ENCODE measurements at places on chromosomes 7 and 10. TPM values are rescaled to one million over a fixed set of nuclear protein-coding genes. Genes with fewer than 3 reads are reported as not detected.
A peak's percentile ranks its signal among the peaks of the same experiment; 100 is the strongest.

The ENO4 gene
- 0.43 TPM for total RNA-seq

DNA sequence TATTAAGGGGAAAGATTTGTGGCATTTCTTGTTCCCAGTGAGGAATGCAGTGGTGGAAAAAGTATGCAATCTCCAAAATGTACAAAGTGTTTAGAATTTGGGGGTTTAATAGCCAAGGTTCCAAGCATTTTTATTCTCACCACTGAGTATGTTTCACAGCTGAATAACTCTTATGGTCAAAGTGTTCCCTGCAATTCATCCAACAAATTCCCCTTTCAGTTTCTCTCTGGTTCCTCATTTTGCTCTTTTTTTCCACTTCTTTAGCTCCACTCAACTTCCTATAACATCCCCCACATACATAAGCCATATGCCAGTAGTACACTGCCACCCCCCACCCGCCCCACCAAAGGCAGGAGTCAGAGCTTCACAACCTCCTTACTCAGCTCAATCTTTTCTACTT, 4.6 kb downstream of the HECW1 start:
- no peak for DNase-seq

The GIMAP7 gene
- not detected for total RNA-seq

The IFIT1B gene
- total RNA-seq = not detected

DNA sequence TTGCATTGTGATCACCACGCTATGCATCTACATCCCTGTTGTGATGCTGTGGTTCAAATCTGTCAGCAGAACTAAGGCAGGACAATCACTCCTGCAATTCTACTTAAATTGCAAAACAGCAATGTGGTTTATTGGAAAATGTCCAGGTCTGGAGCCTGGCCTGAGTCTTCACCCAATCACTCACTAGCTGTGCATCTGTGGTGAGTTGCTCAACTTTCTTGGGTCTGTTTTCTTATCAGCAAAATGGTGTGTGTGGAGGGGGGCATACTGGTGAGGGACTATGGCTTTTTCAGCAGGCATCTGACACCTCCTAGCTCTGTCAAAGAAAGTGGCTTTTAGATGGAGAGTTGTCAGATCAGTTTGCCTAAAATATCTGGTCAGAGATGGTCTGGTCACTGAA, 108.3 kb upstream of the FEZF1 start:
- no peak for DNase-seq

GRCh38 chr10:103175580-103176285, 17.3 kb downstream of the NT5C2 start:
- no peak for DNase-seq

DNA sequence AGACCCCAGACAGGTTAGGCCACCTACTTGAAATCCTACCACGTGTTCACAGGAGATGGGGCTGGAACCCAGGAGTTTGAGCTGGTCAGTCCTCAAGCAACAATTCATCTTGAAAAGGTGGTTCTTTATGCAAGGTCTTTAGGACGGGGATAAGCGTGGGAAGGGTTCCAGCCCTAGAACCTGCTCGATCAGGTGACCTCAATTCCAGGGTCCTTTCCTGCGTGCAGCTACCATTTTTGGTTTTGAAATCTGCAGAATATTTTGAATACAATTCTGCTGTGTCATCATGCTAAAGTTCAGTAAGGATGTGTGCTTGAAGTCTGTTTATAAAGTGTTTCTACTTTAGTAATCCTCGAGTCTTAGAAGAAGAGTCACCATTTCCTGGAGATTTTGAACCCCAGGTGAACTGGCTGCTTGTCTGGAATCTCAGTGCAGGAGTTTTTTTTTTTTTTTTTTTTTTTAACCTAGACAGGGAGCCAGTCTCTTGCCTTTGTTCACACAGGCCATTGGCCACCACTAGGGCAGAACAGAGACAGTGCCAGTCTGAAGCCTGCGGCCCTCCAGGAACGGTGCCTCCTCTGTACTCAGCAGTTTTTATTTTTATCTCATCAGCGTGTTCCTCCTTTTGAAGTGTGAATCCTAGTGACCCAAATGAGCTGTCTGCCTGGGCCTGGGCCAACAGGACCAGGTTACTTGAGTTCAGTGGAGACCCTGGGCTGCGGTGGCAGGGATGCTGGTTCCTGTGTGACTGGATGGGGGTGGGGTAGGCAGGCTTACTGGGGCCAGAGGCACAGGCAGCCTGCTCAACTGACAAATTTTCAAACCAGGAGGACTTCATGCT, 54.6 kb downstream of the EEPD1 start:
- peak; percentile 100 for DNase-seq

GRCh38 chr7:95886501-95887090, 114.2 kb downstream of the DYNC1I1 start:
- peak; percentile 41 for DNase-seq

- DNase-seq = peak; percentile 58
Observed at GRCh38 chr10:88932539-88933256, 19.9 kb downstream of the ACTA2 start.

The SLC26A3 gene
- total RNA-seq = not detected

DNA sequence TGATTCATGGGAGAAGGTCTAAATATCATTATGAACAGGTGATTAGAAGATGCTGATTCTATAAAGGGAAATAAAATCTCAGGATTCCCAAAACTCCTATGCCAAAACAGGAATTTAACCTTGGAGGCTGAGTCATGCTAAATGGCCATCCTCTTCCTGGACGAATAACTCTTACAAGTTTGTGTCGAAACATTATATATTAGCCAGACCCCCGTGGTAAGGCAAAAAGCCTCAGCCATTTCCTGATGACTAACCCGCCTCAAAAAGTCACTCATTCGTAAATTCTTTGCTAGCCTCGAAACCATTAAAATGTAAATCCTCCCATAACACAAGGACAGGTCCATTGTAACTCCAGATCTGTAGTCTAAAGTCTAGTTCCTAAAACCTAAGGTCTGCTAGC, 32.0 kb downstream of the CUL2 start:
- peak; percentile 16 for DNase-seq

DNA sequence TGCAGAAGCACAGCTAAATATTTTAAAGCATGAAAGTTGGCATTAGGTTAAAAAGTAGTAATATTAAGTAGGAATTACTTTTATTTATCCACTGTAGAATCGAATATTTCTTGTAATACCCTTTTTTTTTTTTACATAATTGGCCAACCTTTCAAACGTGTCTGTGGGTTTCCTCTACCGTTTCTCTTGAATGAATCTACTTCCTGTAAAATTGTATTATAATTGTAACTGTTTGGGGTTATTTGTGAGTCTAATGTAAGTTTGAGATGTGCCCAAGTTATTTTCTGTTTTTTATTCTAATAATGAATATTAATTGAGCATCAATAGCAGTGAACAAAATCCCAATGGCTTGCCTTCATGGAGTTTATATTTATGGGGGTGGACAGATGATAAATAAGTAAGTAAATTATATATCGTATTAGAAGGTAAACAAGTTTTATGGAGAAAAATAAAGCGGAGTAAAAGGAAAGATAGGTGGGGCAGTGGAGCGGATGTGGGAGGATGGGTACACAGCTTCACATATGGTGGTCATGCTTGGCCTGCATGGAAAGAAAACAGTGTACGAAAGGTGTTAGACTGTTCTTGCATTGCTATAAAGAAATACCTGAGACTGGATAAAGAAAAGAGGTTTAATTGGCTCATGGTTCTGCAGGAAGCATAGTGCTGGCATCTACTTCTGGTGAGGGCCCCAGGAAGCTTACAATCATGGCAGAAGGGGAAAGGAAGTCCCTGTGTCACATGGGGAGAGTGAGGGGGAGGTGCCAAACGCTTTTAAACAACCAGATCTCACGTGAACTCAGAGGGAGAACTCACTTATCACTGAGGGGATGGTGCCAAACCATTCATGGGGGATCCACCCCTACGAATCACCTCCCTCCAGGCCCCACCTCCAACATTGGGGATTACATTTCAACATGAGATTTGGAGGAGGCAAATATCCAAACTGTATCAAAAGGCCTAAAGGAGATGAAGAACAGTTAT, 5.4 kb downstream of the TSPAN13 start:
- no peak for DNase-seq

DNA sequence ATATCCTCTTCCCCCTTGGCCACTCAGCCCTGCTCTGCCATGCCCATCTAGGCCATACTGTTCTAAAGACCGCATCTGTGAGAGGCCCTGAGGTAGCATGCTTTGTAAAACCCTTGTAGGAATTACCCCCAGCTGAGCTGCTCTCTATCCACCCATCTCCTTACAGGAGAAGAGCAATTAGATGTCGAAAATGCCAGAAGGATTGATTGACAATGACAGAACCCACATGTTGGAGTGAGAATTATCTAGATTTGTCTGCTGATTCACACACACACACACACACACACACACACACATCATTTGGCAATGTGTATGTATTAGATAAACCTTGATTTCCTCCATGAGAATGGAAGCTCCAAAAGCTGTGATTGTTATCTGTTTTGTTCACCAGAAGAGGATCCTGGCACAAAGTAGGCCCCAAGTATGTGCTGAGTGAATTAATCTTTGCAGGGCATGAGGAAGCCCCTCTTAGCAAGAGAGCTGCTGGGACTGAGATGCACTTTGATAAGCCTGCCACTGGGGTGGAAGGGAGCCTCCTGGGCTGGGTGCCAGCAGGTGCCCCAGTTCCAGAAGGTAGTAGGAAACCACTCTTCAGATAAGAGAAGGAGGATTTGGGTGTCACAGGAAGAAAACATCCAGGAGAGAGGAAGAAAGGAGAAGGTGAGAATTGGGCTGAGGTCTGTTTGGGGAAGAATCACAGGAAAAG, 187.5 kb upstream of the ADO start:
- no peak for DNase-seq

DNA sequence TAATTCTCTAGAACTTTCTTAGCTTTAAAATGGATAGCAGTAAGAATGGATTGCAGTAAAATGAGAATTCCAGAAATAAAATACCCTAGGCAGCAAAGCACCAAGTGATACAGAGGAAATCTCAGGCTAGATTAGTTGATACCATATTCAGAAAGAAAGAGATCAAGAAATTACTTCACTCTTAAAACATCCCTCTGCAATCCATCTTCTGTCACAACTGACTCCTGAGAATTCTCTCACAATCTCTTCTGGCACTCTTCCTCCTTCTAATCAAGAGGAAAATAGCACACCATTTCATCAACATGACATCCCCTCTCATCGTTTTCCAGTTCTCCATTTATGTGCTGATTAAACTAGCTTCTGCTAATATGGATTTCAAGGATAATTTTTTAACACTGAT, 42.2 kb upstream of the LAMB1 start:
- no peak for DNase-seq

- no peak for DNase-seq
Observed at GRCh38 chr7:33885290-33886148, 19.8 kb upstream of the BMPER start.

The RGR gene
- not detected for total RNA-seq

GRCh38 chr10:1706711-1707110, 30.6 kb downstream of the ADARB2 start:
- DNase-seq = no peak

- peak; percentile 24 for DNase-seq
Observed at GRCh38 chr7:148540041-148540738, 50.4 kb upstream of the C7orf33 start.

The BMPER gene
- 0.33 TPM for total RNA-seq

- no peak for DNase-seq
Observed at GRCh38 chr10:99497343-99498025, 35.3 kb upstream of the NKX2-3 start.

DNA sequence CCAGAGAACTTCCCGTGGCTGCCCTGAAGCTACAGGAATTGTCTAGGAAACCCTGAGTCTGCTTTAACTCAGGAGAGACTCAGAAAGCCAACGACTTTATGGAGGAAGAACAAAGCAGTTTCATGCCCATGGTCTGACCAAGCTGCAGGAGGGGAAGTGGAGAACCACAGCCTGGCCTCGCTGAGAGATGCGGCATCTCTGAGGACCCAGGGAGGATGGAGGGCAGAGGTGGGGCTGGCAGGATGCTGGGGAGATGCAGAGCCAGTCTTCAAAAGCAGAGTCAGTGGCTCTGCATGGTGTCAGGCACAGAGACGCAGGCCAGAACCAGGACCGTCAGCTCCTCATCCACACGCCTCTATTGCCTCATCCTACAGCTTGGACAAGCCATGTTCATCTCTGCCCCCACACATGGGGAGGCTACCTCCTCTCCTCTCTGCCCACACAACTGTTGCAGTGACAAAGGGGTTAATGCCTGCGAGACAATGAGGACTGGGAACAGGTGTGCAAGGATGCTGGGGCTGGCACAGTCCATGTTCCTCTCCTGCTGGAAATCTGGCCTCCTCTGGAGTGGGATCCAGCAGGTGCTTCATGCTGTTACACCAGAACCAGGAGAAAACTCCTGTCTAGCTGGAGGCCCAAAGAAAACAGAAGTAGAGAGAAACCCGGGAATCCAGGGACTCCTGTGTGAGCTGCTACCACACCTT, 267.0 kb downstream of the PLXNA4 start:
- no peak for DNase-seq

GRCh38 chr10:46301721-46302479, 15.1 kb downstream of the ANTXRL start:
- no peak for DNase-seq

The HECW1 gene
- 0.48 TPM for total RNA-seq

DNA sequence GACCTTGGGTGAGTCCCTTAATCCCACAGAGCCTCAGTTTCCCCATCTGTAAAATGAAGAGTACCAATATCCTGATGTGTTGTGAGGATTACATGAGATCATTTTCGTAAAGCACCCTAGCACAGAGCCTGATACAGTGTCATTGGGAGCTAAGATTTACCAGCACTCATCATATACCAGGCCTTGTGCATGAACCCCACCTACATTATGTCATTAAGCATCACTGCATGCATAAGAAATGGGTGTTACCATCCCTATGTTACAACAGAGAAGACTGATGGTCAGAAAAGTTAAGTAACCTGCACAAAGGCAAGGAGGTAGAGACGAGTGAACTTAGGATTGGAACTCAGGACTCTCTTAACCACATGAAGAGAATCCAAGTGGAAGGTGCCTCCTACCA, 290.6 kb downstream of the KCNMA1 start:
- DNase-seq = no peak

GRCh38 chr10:101226491-101227428, 2.5 kb downstream of the LBX1 start:
- DNase-seq = no peak

DNA sequence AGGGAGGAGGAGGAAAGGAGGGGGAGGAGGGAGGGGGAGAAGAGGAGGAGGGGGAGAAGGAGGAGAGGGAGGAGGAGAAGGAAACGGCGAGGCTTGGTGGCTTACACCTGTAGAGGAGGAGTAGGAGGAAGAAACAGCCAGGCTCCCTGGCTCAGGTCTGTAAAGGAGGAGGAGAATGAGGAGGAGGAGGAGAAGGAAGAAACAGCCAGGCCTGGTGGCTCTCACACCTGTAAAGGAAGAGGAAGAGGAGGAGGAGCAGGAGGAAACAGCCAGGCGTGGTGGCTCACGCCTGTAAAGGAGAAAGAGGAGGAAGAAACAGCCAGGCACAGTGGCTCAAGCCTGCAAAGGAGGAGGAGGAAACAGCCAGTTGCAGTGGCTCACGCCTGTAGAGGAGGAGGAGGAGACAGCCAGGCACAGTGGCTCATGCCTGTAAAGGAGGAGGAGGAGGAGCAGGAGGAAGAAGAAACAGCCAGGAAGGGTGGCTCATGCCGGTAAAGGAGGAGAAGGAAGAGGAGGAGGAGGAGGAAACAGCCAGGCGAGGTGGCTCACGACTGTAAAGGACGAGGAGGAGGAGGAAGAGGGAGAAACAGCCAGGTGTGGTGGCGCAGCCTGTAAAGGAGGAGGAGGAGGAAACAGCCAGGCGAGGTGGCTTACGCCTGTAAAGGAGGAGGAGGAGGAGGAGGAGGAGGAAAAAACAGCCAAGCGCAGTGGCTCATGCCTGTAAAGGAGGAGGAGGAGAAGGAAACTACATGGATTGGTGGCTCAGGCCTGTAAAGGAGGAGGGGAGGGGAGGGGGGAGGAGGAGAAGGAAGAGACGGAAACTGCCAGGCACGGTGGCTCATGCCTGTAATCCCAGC, 14.9 kb upstream of the CRCP start:
- DNase-seq = peak; percentile 89

The OR6B1 gene
- total RNA-seq = not detected

The SEC61G gene
- total RNA-seq = 261 TPM

All from PC-9 (cell line).